HT1080 (cell line): ENCODE measurements at places on chromosomes 7 and 10. TPM values are rescaled to one million over a fixed set of nuclear protein-coding genes. Genes with fewer than 3 reads are reported as not detected.

Gene DPP6
- total RNA-seq = not detected in 2 replicates

Gene SGMS1
- total RNA-seq = 36.1 and 54.7 TPM in 2 replicates

Gene GALNT17
- not detected in 2 replicates for total RNA-seq

Gene BTRC
- total RNA-seq = 6.2 and 6.4 TPM in 2 replicates

Gene CALHM2
- total RNA-seq = not detected in 2 replicates

Gene PILRA
- total RNA-seq = 0.61 and 1.2 TPM in 2 replicates

Gene PCDH15
- total RNA-seq = 0.14 TPM in 1 of 2 replicates, not detected in the other

Gene DENND2A
- 1.8 and 2.2 TPM in 2 replicates for total RNA-seq

Gene TMEM213
- not detected in 2 replicates for total RNA-seq

Gene RBM20
- 0.27 and 0.40 TPM in 2 replicates for total RNA-seq

Gene TRDMT1
- total RNA-seq = 8.2 and 10.3 TPM in 2 replicates

Gene SMKR1
- total RNA-seq = 0.40 TPM in 2 replicates

Gene NXPH1
- not detected in 2 replicates for total RNA-seq

Gene AKR1B1
- total RNA-seq = 112 and 123 TPM in 2 replicates
